GM23338 (cell line): ENCODE measurements at places on chromosomes 13 and 19. TPM values are rescaled to one million over a fixed set of nuclear protein-coding genes. Genes with fewer than 3 reads are reported as not detected.

DNA sequence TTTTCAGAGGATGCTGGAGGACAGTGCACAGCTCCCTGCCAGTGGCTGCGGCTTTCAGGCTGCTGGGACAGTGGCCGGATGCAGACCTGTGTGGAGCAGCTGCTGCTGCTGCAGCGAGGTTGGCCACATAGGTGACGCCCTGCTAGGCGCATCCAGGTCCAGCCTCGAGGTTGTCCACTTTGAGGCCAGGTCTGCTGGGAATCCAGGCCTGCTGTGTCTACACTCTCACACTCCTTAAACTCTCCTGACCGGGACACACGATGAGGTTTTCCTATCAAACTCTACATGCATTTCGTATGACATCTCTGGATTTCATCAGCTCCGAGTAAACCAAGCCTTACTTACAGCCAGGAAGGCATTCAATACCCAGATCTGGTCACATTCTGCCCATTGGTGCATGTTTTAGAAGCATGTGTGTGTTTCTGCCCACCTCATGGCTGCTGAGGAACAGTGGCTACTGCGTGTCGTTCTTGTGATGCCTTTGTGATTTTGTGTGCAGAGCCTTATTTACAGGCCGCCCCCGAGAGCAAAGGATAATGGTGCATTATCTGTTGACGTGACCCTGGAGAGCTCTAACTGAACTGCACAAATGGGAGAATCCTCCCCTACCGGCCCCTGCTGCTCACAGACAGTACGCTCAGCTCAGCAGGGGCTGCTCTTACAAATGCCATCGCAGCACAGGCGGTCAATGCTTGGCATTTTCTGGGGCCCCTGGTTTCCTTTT is 12.3 kb upstream of the MCF2L start:
- DNase-seq: no peak
- peaks cover 16% of the 10 kb centered on the region; the same call in 1 of the 2 replicates for H3K4me1 ChIP-seq
- H3K36me3 ChIP-seq: no peaks in the 10 kb centered on the region

DNA sequence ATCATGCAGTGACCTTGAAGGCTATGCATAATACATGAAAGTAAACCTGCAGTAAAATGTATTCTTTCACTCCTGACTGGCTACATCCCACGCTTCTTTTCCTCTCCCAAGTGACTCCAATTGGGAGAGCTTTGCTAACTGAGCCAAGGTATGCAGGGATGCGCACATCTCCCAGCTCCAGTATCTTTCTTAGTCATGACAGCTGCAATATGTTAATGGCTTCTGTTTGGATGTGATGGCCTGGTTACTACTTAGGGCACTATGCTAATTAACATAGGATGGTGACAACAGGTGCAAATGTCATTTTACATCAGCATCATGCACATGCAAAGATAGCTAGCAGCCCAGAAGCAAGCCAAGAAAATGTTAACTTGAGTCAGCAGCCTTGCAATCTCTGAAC is 134.7 kb downstream of the POU4F1 start:
- no peaks in the 10 kb centered on the region for H3K27me3 ChIP-seq
- H3K4me3 ChIP-seq: no peak overlapping the region
- no peak overlapping the region for H3K27ac ChIP-seq

- H3K27me3 ChIP-seq: peaks cover 9% of the 10 kb centered on the region; the same call in 1 of the 2 replicates
- H3K4me3 ChIP-seq: no peak overlapping the region
- no peak for DNase-seq
- H3K36me3 ChIP-seq: no peaks in the 10 kb centered on the region
- no peaks in the 10 kb centered on the region for H3K4me1 ChIP-seq
- H3K27ac ChIP-seq: no peak overlapping the region
These were observed 60.6 kb upstream of the SERP2 start for GRCh38 chr13:44312834-44313551.

IL12RB1 gene
- total RNA-seq: not detected in 2 replicates
